ENCODE measurements at places on chromosomes 5 and 9. TPM values are rescaled to one million over a fixed set of nuclear protein-coding genes. Genes with fewer than 3 reads are reported as not detected.

The IL7R gene
- 0.50 TPM for total RNA-seq

The PTAR1 gene
- total RNA-seq = 54.7 TPM

The HBEGF gene
- total RNA-seq = 206 TPM

The PDLIM4 gene
- 10.9 TPM for total RNA-seq
